ENCODE measurements at places on chromosomes 16 and 17.

DNA sequence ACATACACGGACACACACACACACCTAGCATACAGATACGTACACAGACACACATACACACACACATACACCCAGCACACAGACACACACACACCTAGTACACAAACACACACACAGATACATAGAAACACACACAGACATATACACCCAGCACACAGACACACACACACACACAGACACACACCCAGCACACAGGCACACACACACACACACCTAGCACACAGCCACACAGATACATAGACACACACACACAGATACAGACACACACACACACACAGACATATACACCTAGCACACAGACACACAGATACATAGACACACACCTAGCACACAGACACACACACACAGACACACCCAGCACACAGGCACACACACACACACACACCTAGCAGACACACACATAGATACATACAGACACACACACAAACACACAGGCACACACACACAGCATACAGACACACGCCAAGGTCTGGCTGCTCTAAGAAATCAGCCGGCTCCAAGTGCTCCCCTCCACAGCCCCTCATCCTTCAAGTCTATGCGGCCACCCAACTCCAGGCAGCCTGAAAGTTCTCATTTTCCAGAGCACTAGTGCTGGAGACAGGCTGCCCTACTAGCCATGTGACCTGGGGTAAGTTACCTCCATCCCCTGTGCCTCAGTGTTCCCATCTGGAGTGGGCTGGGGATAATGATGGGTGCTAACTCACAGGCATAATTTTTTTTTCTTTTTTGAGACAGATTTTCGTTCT, 13.2 kb downstream of the NR1D1 start:
- no peak for DNase-seq

DNA sequence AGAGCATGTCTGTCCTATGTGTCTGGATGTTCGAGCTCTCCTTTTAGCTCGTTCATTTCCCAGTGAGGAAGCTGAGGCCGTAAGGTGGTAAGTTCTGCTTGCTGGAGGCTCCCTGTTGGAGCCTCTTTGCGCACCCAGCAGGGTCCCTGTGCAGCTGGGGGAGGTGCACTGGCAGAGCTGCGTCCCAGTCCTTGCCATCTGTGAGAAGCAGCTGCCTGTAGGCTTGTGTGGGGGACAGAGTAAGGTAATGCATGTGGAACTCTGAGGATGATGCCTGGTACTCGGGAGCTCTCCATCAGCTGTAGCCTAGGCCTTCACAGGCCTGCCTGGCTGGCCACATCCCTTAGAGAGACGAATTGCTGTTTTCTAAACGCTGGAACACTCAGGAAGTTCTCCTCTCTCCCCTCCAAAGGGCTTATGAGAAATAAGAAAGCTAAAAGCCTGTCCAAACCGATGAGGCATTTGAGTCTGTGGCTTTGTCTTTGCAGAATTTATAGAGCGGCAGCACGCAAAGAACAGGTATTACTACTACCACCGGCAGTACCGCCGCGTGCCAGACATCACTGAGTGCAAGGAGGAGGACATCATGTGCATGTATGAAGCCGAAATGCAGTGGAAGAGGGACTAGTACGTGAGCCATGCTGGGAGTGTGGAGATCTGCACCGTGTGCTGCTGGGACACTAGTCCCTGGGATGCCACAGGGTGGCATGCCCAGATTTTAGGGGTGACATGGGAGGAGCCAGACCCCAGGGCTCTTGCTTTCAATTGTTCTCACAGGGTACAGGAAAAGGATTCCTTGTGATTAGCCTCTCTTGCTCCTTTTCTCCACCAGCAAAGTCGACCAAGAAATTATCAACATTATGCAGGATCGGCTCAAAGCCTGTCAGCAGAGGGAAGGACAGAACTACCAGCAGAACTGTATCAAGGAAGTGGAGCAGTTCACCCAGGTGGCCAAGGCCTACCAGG, 1.6 kb downstream of the NDUFB10 start:
- DNase-seq = peak; percentile 71

DNA sequence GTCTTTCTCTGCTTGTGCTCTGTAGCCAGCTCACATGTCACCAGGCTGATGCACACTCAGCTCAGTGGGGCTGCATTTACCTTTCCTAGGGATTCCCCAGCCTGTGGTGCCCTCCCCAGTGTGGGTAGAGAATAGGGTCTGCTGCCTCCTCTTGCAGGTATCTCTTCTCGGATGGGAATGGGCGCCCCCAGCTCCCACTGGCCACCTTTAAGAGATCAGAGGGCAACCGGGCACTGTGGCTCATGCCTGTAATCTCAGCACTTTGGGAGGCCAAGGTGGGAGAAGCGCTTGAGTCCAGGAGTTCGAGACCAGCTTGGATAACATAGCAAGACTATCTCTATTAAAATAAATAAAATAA, 3.3 kb downstream of the XYLT2 start:
- DNase-seq = no peak

DNA sequence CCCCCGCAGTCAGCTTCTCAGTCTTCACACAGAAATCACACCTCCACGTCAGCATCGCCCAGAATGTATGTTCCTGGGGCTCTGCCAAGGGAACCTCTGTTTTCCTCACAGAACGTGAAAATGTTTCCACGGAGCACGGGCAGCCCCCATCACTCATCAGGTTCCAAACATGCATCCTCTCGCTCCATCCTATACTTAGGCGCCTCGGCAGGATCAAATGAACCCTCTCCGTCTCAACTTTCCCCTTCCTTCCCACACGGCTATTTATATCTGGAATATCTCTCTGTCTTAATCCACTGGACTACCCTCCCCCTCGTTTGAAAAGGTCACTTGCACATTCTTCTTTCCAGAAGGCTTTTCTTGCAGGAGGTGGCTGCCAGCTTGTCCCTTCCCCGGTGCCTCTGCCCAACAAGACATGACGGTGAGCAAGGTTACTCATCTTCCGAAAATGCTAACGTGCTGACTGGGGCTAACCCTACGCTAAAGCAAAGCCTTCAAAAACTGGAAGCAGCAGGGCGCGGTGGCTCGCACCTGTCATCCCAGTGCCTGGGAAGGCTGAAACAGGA, 21.6 kb downstream of the NXN start:
- DNase-seq = no peak

- DNase-seq = no peak
Observed at GRCh38 chr17:12021623-12022140, 1.0 kb downstream of the MAP2K4 start.

DNA sequence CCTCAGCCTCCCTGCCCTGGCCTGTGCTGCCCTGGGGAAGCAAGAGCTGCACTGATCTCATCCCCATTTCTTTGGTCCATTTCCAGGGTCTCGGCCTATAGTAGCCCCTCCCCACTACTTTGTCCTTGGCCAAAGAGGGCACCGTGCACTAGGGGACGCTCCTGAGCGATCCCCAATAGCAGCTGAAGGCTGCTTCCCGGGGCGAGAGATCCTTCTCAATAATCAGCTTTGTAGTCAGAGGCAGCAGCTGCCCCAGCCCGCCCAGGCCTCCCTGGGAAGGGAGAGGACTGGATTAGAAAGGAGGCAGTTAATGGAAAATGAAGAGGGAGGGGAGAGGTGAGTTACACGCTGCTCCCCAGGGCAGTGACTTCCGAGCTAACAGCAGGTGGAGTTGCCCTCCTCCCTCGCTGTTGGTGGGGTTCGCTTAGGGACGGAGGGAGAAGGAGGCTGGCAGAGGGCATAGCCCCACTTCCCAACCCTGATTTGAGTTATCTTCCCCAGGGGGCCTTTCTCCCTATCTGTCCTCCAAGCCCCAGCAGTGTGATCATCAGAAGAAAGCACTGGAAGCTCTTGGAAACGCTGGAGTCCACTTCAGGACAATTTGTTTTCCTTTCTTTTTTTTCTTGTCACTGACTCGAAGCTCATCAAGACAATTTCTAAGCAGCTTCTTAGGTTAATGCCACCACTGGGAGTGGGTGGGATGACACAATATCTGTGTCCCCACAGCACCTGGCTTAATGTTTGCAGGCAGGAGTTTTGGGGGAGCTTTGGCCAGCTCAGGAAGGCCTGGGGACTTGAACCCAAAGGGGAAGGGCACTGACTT, 2.6 kb downstream of the MXRA7 start:
- no peak for DNase-seq

GRCh38 chr17:33266611-33267010, 26.5 kb downstream of the ASIC2 start:
- DNase-seq = no peak

DNA sequence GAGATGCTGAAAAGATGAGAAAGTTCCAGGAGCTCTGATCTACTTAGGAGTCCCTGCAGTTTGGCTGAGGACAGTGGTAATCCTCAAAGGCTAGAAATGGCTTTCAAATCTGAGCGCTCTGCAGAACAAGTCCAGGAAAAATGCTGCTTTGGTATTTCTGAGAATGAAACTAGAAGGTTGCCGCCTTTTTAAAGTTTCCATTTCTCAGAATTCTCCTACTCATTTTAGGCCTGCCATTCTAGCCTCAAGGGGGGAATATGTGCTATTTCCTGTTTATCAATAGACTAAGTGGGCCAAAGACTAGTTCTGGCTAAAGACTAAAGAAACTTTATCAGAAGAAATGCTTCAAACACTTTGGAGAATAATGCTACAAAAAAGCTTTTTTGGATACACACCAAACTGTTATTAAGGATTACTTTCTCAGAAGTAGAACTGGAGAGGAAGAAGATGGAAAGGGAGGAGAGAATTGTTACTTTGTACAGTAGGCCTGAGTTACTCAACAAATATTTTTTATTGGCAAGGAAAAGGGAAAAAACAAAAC, at the start of gene SLFN12L:
SLFN12L (minus strand) TSS at position 78 of the 541 bp plus-strand sequence. CDS start 15,314 bp downstream, outside the sequence.
- peak; percentile 32 for DNase-seq

DNA sequence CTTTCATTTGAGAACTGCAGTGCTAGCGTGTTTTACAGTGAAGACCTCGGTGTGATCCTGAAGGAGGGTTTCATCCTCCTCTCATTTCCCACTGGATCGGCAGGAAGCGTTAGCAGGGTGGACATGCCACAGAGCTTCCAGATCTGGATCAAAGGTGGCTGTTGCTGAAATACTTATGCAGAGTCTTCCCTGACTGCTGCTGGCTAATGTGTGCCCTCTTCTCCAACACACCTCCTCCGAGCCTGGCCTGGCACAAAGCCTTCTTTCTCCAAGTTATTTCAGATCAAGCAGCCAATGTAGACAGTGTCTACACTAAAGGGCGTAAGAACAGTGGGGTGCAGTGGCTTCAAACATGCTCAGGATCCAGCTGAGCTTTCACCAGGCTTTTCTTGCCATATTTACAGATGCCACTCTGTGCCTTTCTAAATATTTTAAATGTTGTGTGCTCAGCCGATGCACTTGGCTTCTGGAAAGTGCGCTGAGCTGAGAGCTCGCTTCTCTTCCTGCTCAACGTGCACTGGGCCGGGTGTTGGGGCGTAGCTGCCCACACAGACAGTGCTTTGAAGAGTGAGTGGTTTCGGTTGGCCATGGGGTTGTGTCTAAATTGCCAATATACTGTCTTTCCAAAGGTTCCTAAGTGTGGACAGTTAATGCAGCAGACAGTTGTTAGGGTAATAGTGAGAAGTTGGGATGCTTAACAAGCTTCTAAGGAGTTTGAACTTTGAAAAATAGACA, 2.1 kb downstream of the ZNF750 start:
- no peak for DNase-seq

DNA sequence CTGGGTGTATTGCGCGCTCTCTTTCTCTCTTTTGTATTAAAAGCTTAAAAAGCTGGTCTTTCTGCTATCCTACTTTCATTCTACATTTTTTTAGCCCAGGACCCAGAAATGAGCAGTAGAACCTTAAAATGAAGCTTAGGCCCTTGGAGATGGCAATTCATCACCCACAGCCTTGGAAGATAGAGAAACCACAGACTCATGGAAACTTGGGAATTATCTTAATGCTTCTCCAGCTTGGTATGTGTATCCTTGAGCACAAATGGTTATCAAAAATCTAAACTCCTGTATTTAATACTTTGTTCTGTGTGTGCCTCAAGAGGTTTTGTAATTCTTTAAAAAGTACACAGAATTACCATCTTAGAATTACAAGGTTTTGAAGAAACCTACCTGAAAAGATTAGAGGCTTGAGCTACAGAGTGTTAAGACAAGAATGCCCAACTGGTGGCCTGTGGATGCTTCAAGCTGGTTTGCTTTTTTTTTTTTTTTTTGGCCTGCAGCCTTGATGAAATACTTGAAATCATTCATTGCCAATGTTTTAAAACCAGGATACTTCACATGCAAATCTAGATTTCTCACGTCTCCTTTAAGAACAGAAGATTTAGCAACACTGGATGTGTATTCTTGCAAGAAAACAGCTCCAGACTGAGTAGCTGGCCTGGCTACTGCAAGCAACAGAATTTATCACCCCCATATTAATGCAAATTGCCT, 105.0 kb downstream of the XYLT1 start:
- no peak for DNase-seq

GRCh38 chr17:44353672-44354331, 8.7 kb downstream of the GRN start:
- DNase-seq = peak; percentile 26

GRCh38 chr17:39667945-39668924, at the start of gene PNMT:
TSS of gene PNMT (plus strand) at chr17:39668453. CDS start at chr17:39668476, 23 bp downstream.
- DNase-seq = peak; percentile 80

DNA sequence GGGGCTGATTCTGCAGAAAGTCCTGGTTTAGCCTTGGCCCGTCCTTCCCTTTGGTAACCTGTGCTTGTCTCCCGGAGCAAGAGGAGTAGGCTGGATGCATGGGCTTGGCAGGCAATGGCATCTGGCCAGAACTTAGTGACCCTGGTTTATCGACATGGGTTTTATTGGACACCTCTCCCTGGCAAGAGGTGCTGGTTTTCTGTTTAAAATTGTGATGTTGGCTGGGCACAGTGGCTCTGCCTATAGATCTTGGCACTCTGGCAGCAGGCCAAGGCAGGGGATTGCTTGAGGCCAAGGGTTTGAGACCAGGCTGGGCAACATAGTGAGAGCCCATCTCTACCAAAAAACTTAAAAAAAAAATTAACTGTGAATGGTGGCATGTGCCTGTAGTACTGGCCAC, 31.2 kb downstream of the SLC12A3 start:
- DNase-seq = no peak

GRCh38 chr16:31496670-31497069, 11.5 kb downstream of the RUSF1 start:
- DNase-seq = no peak

- DNase-seq = peak; percentile 35
Observed at GRCh38 chr17:80649200-80649644, 104.6 kb downstream of the RPTOR start.

- no peak for DNase-seq
Observed at GRCh38 chr17:53844491-53845107, 21.9 kb downstream of the KIF2B start.
